ENCODE measurements at places on chromosomes 7 and 10. TPM values are rescaled to one million over a fixed set of nuclear protein-coding genes. Genes with fewer than 3 reads are reported as not detected.

DNA sequence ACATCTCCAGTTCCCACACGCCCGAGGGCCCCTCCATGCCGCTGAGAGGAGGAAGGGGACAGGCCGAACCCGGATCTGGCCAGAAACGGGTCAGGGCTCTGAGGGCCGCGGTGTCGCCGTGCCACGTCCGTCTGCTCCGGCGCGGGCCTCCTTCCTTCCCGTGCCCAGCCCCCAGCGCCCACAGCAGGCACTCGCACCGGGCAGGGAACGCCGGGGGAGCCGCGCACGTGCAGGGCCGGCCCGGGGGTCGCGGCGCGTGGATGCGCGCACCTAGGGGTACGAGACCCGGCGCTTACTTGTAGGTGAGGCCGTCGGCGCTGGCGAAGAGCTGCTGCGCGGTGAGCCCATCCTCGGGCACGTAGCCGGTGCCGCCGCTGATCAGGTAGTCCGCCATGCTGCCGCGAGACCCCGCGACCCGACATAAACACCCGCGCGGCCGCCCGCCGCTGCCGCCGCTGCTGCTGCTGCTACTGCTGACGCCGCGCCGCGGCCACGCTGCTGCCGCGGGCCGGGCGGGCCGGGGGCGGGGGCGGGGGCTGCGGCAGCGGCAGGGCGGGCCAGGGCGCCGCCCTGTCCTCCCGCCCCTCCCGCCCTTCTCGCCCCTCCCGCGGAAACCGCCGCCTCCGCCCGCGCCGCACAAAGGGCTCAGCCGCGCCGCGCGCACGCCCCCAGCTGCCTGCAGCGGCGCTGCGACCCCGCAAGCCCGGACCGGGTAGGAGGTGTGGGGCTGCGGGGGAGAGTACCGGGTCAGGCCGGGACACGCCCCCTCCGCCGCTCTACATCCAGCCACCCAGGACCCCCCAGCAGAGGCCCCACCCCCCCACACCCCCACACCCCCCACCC, 4.1 kb downstream of the IMPDH1 start:
- peak; percentile 51 for DNase-seq

DNA sequence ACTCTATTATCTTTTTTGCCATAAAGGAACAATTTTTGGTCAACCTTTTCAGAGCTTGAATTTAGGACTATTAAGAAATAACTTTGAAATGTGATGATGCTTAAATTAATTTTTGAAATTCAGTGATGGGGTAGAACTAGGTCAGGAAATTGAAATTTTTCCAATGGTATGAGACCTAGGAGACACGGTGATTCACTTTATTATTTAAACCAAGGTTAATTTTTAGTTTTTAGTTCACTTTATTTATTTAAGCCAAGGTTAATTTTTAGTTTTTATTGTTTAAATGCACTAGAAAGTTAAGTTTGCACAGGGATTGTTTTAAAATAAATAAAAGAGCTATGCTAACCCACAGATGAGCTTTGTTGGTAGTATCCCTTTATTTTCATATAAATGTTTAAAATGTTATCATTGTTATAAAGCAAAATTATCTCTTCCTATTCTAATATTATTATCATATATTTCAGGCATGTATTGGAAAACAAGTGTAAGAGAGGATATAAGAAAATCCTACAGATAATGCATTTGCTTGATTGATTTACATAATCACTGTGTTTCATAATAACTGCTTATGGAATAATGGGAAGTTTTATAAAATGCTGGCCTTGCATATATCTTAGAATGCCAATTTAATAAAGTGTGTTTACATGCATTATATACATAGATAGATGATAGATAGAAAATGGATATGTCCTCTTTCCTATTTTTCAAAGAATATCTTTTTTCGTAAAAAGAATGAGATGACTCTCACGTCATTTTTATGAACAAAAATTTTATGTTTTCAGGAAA, 163.6 kb downstream of the HGF start:
- no peak for DNase-seq

DNA sequence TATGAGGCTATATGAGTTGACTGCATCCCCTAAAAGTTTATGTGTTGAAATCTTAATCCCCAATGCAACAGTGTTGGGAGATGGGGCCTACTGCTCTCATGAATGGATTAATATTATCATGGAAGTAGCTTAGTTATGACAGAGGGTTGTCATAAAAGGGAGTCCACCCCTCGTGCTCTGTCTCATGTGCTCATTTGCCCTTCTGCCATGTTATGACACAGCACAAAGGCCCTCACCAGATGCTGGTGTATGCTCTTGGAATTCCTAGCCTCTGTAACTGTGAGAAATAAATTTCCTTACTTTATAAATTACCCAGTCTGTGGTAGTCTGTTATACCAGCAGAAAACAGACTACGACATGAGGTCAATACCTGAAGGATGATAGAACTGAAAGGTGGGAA, 17.6 kb upstream of the PANK1 start:
- DNase-seq, result no peak

GRCh38 chr10:105413997-105414396, 772.9 kb downstream of the SORCS3 start:
- DNase-seq, result no peak

- DNase-seq, result no peak
Measured at GRCh38 chr10:29949411-29950011, 109.9 kb downstream of the JCAD start.

GRCh38 chr7:69476416-69476815, 121.9 kb upstream of the AUTS2 start:
- DNase-seq, result no peak

DNA sequence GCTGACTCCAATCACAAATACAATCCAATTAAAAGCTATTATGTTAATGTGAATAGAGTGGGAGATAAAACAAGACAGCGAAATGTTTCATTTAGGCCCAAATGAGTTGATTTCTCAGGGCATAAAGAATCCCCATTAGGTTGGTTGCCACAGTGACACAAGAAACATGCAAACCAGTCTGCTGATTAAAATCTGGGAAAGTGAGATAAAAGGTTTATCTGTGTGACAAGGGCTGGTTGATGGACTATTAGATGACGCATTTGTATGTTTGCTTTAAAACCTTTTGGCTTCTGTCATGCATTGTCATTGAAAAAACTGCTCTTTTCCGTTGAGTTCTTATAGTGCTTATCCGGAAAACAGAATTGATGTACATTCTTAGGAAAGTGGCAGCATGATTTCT, 658.2 kb downstream of the GATA3 start:
- DNase-seq, result no peak

DNA sequence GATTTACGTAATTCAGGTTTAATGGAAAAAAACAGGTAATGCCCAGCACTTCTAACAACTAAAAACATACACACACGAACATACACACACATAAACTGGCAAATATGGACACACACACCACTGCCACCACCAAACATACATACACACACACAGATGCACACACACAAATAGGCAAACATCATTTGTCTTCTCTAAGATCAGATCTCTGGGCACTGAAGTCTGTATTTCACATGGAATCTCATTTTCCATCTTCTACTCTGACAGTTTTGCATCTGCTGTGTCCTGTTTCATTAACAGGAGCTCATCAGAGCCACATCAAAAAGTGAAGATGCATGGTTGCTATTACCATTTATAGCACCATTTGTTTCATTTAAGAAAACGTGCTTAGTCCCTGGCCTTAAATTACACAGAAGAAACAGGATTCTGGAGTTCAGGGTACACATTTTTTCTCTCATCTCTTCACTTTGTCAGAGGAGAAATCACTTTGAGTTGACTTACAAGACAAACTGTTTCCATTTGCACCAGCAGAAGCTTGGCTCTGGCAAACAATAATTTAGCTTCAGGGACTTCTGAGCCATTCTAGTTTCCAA, 165.3 kb downstream of the SORCS1 start:
- no peak for DNase-seq

DNA sequence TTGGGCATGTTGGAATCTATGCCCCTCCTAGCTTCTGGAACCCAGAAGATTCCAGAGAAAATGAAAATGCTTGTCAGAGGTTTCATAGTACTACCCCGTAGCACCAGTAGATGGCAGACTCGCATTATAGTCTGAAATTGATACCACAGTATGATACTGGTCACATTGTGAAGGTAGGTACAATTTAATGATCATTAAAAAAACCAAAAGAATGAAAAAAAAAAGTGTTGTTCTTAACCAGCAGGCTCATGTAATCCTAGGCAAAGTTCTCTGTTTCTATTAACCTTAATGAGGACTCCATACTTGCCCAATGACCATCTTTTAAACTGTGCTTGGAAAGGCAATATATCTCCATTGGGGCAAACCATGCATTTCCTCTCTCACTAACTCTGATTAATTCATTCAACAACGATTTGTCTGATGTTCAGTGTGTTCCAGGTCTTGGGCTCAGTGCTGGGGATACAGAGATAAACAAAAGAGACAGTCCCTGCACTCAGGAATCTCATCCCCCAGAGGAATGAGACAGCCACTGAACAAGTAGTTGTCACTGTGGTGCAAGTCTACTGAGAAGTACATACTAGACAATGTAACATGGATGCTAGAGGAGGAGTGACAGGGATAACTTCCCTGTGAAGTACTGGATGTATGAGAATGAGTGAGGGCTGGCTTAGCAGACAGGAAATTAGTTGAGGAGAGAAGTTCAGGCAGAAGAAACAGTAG, 223.5 kb upstream of the PHYHIPL start:
- DNase-seq, result peak; percentile 87

GRCh38 chr7:11082552-11083213, 109.0 kb downstream of the PHF14 start:
- DNase-seq, result no peak

DNA sequence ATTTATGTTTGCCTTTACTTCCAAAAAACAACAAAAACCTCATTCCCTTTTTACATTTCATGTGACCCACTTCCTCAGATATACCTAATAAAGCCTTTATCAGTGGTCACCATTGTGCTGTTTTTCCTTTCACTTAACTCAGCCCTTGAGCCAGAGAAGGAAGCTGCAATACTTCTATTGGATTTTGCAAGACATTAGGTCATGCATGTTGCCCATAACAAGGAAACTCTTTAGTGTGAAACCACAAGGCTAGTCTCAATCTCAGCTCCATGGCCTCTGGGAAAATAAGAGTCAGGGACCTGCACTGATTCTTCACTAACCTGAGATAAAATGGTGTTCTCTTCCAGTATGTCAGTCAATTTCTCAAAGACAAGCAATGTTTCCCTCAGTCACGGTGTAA, 27.8 kb downstream of the STEAP4 start:
- no peak for DNase-seq

DNA sequence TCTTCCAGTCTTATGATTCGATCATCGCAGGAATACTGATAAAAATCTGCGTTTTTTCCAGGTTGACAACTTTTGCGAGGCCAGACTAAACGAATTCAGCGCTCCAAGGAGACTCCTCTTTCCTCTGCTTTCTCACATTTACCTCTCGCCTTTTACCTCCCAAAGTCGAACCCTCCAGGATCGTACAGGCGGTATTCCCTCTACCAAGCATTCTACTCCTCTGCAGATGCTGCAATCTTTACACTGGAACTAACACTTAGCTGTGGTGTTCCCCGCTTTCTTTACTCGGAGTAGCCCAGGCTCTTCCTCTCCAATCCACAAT, 449 bp downstream of the NUDT5 start:
- DNase-seq, result no peak

- DNase-seq, result no peak
Measured at GRCh38 chr7:90607196-90607595, 11.1 kb downstream of the CDK14 start.

DNA sequence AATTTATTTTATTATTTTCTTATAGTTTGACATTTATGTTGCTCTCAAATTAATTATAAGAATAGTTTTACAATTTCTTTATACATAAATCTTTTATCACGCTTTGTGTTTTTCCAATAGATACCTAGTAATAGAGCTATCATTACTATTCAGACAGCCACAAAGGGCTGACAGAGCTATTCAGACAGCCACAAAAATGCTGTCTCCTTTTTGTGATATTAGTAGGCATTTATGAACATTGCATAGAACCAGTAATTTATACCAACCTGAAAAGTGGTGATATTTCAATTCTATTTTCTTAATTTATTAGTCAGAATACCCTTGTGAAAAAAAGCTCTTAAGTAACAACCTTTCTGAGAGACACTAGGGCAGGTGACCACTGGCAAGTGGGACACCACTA, 34.2 kb upstream of the IGFBP3 start:
- DNase-seq, result no peak

DNA sequence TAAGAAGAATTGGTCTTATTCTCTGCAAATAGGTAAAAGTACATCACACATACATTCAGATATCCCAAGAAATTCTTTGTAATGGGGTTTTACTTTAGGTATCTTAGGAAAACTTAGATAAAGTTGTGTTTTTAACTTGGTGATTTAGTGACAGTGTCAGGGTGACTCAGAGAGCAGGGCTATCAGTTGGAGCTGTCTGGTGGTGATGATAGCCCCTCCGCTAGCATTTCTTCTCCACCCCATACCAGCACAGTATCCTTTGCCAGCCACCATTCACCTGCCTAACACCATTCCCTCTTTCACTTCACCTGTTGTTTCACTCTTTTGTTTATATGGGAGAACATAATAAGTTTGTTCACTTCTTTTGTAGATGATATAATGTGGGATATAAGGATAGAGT, 30.4 kb downstream of the VPS50 start:
- DNase-seq, result no peak

- DNase-seq, result no peak
Measured at GRCh38 chr10:99888622-99889021, 106.2 kb downstream of the ABCC2 start.

- DNase-seq, result no peak
Measured at GRCh38 chr10:79361726-79362397, 14.6 kb downstream of the PPIF start.

Gene CEP55
- polyA plus RNA-seq, result 15.2 TPM

Gene OPN4
- polyA plus RNA-seq, result 0.27 TPM

Gene GRM3
- 23.5 TPM for polyA plus RNA-seq

Gene SEPHS1
- polyA plus RNA-seq, result 124 TPM

Gene GIMAP2
- polyA plus RNA-seq, result 0.68 TPM

Gene FRAT1
- 5.0 TPM for polyA plus RNA-seq

Gene KCNMA1
- 11.6 TPM for polyA plus RNA-seq

Gene PAX4
- polyA plus RNA-seq, result not detected
